ENCODE measurements at places on chromosomes 7 and 10.

DNA sequence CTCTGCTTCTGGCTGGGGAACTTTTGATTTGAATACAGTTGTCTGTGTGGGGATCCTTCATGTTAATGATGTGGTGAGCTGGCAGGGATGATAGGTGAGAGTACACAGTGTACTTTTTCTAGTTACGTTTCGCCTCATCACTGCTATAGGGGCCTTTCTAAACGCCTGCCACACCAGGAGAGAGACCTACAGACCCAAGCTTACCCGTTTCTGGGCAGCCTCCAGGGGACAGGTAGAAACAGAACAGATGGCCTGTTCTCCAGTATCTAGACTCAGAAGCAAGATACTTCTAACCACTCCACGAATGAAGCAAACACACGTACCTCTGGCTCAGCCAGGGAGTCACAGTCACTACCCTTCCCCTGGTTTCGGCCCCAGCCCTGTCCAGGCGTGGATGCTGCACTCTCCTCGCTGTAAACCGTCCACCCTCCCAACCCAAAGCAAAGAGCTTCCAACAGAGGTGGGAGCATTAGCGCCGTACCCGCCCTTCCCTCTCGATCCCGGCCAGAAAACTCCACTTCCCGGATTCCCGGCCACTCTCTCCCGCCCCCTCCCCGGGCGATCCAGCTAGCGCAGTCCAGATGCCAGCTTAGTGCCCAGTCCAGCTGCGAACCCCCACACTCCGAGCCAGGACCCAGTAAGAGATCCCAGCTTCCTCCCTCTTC lies 1.2 kb downstream of the CCDC6 start:
- no peak for DNase-seq

GRCh38 chr7:124764847-124765400 lies 668 bp downstream of the GPR37 start:
- DNase-seq = no peak

DNA sequence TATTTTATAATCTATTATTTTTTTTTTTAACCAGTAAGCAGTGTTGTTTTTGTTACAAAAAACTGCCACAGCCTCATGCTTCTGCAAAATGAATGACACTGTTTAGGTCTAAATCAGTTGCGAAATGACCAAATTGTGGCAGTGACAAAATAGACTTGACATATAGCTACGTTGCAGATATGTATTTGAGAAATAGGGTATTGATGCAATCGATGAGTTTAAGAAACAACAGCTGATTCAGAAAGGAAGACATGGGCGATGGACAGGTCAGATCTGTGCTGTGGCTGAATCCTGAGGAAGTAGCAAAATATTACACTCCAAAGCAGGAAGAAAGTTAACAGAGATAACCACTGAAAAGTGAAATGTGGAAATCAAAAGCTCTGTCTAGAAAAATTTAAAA lies 89.0 kb upstream of the STEAP4 start:
- DNase-seq = no peak

DNA sequence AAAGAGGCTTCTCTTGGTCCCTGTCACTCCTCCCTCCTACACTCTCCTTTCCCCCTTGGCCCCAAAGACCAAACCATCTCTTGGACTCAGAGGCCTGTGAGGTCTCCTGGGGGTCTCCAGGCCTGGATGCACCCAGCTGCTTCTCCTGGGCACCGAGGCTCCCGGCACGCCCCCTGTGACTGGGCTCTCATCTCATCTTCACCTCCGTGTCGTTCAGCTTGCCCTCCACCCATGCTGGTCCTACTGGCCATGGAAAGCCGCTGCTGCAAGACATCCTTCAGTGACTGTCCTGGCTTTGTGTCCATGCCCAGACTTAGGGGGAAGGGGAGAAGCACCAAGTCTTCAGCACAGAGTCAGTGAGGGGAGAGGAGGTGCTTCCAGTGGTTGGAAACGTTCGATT lies 141.4 kb upstream of the RET start:
- DNase-seq = no peak

GRCh38 chr7:108093851-108094331 lies 36.3 kb downstream of the LAMB4 start:
- DNase-seq = no peak
